ENCODE measurements at places on chromosomes 3 and 15.

DNA sequence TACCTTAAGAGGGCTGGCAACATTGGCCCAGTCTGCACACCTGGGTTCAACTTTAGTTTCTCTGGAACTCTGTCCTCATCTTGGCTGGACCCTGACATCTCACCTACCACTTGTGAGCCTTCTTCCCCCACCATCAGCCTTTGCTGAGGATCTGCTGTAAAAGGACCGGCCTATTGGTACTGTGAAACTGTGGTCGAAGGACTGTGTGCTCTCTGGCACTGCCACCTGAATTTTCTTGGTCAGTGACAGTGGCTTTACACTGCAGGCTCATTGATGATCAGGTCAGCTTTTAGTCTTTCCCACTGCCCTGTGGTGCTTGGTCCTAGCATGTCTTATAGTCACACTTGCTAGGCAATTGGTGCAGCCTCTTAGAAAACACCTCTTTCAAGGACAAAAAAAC, 86.9 kb downstream of the PEX5L start:
- DNase-seq = no peak

DNA sequence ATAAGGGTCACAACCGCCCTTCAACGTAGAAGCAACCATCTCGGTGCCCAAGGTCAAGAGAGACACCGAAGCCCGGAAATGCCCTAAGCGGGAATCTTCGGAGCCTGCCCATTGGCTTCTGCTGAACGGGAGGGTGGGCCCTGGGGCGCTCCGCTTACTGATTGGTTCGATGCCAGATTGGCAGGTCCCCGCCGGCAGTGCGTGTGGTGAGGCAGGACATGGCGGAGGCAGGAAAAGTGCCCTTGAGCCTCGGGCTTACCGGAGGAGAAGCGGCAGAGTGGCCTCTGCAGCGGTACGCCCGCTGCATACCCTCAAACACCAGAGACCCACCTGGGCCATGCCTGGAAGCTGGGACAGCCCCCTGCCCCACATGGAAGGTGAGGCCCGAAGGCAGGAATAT, at the start of gene REC114:
REC114 (plus strand) TSS at position 197 of the 400 bp plus-strand sequence; CDS start at position 219, 22 bp downstream.
- DNase-seq = no peak

DNA sequence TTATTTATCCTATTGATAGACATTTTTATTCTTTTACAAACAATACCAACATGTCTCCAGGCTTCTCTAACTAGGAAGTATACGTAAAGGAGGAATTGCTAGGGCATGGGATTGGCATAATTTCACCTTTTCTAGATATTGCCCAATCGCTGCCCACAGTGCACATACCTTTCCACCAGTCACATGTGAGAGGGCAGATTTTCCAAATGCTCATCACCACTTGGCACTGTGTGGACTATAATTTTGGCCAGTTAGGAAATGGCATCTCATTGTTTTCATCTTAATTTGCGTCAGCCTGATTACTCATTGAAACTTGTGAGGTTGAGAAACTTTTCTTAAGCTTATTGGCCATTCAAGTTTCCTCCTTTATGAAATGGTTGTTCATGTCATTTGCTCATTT, 57.4 kb upstream of the POLR2M start:
- DNase-seq = no peak

GRCh38 chr15:68818769-68819494, 1.8 kb downstream of the ANP32A start:
- peak; percentile 51 for DNase-seq

DNA sequence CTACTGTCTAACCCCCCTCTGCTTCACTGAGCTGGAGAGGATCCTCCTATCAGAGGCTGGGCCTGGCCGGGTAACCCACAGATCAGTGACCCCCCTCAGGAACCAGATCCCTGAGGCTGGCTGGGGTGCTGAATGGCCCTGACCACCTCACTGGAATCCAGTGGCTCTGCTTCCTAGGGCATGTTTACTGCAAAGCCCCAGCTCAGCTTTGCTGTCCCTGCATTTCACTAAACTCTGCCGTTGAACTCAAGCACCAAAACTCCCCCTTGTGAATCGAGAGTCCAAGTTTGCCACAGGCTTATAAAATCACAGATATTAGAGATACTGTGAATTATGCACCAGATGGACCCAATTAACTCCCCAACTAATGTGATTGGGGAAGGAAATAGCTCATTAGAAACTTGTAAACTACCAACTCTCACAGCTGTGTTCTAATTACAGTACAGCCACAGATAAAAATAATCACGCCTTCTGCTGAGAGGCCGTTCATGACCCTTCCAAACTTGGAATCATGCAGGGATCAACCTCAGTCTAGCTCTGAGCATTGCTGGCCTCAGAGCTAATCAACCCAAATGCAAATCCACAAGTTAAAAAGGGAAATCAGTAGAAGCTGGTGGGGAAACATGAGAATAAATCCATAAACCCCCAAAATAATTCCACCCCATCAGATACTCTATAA, 47.0 kb downstream of the OCA2 start:
- no peak for DNase-seq

GRCh38 chr3:28347374-28348264, 902 bp upstream of the ZCWPW2 start:
- no peak for DNase-seq

- DNase-seq = no peak
Observed at GRCh38 chr3:164007765-164008164, 1070.5 kb downstream of the SI start.

- DNase-seq = peak; percentile 1
Observed at GRCh38 chr15:80234883-80235282, 17.1 kb downstream of the CTXND1 start.

DNA sequence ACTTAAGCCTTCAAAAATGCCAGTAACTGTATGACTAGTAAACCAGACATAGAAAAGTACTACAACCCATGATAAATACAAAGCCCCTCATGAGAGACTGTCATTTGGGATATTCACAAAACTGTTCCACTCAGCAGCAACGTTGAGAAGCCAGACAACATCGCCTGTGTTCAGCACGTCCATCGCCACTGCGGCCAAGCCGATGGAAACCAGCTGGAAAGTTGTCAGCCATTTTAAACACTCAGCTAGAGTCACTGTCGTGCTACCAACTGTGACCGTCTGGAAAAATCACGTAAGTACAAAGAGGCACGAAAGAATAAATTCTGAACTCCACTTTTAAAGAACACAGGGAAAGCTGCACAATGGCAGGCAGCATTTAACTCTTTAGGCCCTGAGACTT, 340.7 kb upstream of the WNT5A start:
- DNase-seq = no peak

- DNase-seq = no peak
Observed at GRCh38 chr3:64837126-64837738, 149.4 kb upstream of the ADAMTS9 start.

GRCh38 chr3:58004973-58005372, 3.2 kb upstream of the FLNB start:
- DNase-seq = no peak

DNA sequence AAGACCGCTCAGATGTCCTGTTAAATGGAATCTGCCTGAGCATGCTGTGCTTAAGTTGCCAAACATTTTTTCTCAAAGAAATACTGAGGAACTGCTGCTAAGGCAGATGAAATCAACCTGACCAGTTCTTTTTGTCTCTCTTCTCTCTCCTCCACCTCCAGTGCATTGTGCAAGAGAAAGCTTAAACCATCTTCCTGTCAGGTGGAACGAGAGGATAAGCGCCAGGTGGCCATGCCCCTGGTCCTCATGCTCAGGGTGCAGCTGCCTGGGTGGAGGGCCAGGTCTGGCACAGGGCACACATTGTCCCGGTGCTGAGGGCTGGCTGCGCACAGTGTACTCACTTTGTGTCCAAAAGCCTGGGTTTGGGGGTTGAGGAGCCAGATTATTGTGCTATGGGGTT, 176.2 kb upstream of the TP63 start:
- DNase-seq = no peak

GRCh38 chr3:14016900-14017475, 107.7 kb downstream of the CHCHD4 start:
- no peak for DNase-seq

DNA sequence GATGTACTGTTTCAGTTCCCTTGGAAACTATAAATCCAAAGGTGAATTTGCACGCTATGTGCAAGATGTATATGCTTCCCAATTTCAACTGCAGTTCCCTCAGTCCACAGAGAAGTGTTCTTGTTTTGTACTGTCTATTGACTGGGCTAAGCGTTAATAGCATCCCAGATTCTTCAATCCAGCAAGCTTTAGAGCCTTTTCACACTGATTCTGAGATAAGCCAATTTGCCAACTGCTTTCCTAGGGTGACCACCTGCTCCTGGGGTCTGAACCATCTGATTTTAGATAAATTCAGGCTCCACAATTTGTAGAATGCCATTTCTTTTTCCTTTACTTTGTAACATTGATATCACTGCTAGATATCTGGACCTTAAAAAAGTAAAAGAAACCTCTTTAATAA, 340.1 kb downstream of the PTPRG start:
- no peak for DNase-seq

DNA sequence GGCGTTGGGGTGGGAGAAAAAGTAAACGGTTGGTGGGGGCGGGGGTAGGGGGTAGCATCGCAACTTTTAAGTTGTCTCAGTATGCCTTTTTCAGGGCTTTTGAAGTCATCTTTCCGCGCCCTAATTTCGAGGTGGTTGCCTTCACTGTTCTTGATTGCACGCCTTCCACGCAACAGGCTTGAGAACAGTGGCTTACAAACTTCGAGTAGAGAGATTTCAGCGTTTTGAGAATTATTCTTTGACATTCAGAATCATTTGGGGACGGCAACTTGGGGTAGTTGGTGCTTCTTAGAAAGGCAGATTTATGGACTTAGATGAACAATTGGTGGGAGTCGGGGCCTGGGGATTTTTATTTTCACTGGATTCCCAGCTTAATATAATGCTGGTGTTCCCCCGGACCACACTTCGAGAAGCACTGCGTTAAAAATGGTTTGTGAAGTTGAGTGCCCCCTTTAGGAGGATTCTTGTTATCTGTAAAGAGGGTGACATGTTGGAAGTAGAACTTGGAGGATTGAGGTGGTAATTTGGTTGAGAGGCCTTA, 880 bp downstream of the PPP4R2 start:
- peak; percentile 17 for DNase-seq

Data from NCI-H1436 (cell line).